ENCODE measurements at places on chromosomes 7 and 10.

- DNase-seq: no peak
Measured at GRCh38 chr7:44471436-44471835, 19.0 kb downstream of the NUDCD3 start.

DNA sequence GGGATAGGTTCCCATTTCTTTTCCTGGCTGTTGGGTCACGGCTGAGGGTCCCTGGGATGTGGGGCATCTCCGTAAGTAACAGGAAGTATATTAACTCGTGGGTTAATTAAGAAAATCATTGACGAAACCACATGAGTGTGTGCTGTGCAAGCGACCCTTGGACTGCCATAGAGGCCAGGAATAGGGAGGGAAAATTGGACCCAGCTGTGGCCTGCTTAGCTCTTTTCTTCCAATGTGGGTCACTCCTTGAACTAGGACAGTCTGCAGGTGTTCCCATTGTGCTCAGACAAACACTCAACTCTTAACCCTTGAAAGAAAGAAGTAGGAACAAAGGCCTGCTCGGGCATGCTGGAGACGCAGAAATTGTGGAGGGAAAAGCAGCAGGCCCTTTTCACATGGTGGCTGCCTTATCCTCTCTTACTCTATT lies 25.6 kb upstream of the PLEKHA1 start:
- DNase-seq: no peak

GRCh38 chr10:6987536-6987945 lies 407.5 kb upstream of the PRKCQ start:
- DNase-seq: no peak

DNA sequence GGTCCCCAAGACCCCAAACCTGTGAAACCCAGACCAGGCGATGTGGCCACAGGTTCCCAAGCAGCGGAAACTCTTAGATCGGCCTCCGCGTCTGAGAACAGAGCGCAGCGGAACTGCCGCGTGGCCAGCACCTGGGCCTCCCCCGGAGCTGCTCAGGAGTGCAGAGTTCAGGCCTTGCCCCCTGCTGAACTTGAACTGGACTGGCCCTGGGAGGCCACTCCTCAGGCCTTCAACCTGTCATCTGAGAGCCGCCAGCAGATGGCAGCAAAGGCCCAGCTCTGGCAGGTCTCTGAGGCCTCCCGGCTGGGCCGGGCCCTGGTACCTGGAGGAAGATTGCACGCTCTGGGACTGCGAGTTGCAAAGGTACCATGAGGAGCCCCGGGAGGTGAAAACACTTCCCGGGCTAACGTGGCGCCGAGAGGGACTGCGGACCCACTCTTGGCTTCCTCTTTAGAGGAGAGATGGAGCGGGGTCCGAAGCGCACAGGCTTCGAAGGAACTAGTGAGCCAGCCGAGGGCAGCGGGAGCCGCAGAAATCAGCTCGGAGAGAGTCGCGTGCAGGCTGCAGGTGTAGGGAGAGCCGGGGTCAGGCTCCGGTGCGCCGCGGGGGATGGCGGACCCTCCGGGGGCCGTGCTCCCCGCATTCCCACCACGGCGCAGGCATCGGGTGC lies 89.2 kb downstream of the PAXIP1 start:
- peak; percentile 73 for DNase-seq

- no peak for DNase-seq
Measured at GRCh38 chr7:84085147-84085546, 109.4 kb downstream of the SEMA3A start.

DNA sequence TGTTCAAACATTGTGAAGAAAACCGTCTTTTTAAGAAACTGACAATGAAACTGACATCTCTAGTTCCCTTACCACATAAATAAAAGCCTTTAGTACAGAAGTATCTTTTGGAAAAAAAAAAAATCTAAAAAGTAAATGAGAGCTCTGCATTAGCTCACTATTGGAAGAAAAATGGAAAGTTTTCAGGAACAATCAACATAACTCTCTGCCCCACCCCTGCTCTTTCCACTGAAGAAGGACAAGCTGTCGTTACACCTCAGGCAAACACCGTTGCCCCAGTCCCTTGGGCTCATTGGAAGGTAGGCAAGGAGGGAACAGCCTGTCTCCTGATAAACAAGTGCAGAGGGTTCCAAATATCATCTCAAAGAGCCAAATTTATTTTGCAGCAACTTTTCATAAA lies 22.4 kb upstream of the C1QL3 start:
- DNase-seq: no peak

- no peak for DNase-seq
Measured at GRCh38 chr10:117477211-117477947, 65.2 kb upstream of the EMX2 start.

GRCh38 chr10:60138842-60139241 lies 232.5 kb upstream of the CCDC6 start:
- DNase-seq: no peak

- no peak for DNase-seq
Measured at GRCh38 chr10:79948976-79949722, at the start of gene SFTPD. TSS of gene SFTPD (minus strand) at chr10:79949105. CDS start at chr10:79946659, 2,446 bp downstream.

DNA sequence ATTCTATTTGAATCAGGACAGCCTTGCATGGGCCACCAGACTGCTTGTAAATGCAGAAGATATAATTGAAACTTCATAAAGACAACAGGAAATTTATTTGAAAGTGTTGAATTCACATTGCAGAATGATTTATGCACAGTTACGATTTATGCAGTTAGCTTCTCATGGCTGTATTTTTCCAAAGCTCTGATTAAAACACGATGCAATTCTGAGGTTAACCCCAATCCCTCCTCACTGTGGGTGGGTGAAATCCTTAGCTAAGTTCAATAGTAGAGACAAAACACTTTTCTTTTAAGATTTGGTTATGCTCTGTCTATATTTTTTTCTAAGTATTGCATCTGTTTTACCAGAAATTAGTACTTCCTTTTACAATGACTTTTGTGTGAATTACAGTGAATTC lies 728.8 kb upstream of the IGFBP3 start:
- no peak for DNase-seq

DNA sequence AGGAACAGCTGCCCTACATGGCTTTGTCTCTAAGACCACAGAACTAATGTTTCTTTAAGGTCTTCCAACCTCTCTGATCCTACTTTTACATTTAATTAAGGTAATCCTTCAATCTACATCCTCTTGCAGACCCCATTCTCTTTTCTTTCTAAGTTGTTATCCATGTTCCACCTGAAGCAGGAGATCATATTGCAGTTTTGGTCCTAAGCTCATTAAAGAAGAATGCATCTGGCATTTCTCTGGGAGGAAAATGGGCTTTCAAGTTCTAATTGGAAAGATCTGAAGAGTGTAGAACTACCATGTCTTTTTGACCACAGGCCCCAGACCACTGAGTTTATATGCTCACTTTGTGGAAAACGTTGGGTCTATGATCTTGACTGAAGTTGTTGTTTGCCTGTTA lies 111.2 kb downstream of the SEM1 start:
- no peak for DNase-seq

- no peak for DNase-seq
Measured at GRCh38 chr10:6473901-6474370, 106.1 kb downstream of the PRKCQ start.

DNA sequence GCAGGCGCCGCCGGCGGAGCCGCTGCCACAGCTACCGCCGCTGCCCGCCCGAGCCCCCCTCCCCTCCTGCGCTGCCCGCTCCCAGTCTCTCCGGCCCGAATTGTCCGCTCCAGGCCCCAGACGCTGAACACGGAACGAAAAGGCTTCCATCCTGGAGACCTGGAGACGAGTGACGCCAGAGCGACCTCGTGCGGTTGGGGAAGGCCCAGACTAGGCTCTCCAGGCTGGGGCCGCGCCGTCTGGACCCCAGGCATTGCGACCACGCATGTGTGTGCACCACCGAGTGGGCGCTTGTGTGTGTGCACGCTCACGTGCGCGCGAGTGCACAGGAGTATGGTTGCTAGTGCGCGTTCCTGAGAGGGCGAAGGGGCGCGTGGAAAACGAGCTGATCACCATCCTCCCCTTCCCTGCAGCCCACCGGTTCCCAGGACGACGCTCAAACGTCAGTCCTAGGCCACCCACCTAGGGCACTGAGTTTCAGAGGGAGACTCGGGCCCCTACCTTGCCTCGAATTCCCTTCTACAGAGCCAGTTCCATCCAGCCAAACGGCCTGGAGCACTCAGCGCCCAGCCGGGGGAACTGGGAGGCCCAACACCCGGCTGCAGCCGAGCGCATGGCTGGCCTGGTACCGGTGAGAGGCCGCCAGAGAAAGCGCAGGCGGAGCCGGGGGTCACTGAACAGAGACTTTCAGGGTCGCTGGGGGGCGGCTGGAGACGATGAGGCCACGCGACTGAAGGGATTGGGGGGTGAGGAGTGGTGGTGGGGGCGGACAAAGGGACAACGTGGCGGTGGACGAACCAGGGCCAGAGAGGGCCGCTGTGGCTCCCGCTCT lies 11.6 kb downstream of the LBX1 start:
- no peak for DNase-seq

GRCh38 chr10:68564712-68565111 lies 4.6 kb downstream of the TET1 start:
- no peak for DNase-seq

DNA sequence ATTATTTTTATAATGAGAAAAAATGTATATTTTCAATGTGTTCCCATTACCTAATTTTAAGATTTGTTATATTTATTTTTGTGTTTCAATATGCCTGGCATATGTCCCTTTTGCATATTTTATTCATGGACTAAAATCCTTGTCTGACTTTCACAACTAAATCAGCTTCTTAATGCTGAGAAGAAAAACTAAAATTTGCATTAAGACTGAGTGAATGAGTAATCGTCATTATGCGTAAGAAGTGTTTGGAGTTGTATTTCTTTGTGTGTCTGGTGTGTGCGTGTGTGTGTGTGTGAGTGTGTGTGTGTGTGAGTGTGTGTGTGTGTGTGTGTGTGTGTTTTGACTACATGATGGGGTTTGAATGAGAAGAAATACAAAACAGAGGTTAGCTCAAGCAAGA lies 201.7 kb upstream of the SP8 start:
- DNase-seq: no peak

DNA sequence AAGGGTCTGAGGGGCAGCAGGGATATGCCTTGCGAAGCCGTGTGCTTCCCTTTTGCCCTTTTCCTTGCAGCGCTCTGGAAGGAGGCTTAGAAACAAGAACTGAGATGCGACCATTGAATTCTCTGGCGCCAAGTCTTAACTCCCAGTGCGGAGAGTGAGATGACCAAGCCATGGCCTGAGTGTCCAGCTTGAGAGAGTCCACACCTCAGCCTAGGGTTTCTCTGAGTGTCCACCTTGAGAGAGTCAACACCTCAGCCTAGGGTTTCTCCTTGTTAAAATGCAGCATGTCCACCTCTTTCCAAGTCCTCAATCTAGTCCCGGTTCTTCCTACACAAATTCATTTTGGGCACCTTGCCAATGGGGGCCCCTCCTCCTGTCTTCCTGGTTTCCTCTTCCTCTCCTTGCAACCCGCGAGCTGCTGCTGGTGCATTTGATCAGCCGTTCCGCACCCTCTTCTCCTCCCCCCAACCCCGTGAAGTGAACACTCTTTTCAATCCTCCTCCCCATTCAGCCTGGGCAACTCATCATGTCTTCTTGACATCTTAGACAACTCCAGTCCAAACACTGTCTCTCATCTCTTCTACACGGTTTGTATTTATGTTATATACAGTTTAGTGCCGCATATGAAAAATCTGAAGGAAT lies 178.2 kb upstream of the PITRM1 start:
- no peak for DNase-seq

- no peak for DNase-seq
Measured at GRCh38 chr7:33639552-33640197, 265.7 kb upstream of the BMPER start.

DNA sequence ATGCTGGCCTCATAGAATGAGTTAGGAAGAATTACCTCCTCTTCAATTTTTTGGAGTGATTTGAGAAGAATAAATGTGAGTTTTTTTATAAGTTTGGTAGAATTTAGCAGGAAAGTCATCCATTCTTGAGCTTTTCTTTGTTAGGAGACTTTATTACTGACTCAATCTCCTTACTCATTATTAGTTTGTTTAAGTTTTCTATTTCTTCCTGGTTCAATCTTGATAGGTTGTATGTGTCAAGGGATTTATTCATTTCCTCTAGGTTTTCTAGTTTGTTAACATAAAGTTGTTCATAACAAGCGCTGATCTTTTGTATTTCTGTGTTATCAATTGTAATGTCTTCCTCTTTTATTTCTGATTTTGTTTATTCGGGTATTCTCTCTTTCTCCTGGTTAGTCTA lies 47.4 kb downstream of the BICC1 start:
- DNase-seq: no peak

GRCh38 chr10:16965344-16965616 lies 148.1 kb upstream of the RSU1 start:
- no peak for DNase-seq

GRCh38 chr10:16192337-16192736 lies 244.5 kb upstream of the PTER start:
- DNase-seq: no peak

GRCh38 chr7:157019718-157020451 lies 9.4 kb upstream of the MNX1 start:
- DNase-seq: no peak

GRCh38 chr7:2724453-2725177 lies 36.6 kb downstream of the AMZ1 start:
- DNase-seq: no peak

DNA sequence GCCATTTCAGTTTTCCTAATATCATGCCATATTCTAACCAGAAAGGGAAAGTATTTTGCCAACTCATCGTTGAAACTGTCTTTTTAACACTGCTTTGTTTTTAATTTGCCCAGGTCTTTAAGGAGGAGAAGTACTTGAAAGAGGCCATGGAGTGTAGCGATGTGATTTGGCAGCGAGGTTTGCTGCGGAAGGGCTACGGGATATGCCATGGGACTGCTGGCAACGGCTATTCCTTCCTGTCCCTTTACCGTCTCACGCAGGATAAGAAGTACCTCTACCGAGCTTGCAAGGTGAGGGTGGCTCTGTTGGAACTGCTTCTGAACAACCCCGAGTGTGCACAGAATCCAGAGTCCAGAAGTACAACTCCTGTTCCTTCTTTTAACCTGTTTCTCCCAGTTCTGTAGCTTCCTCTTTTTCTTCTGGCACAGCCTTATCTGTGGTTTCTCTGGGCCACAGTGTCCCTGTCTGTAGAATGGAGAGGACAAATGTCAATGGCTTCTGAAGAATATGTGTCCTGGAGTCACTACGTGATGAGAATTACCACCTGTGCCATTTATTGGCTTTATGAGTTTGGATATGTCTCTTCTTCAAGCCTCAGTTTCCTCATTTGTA lies 60.1 kb downstream of the LANCL2 start:
- DNase-seq: no peak

DNA sequence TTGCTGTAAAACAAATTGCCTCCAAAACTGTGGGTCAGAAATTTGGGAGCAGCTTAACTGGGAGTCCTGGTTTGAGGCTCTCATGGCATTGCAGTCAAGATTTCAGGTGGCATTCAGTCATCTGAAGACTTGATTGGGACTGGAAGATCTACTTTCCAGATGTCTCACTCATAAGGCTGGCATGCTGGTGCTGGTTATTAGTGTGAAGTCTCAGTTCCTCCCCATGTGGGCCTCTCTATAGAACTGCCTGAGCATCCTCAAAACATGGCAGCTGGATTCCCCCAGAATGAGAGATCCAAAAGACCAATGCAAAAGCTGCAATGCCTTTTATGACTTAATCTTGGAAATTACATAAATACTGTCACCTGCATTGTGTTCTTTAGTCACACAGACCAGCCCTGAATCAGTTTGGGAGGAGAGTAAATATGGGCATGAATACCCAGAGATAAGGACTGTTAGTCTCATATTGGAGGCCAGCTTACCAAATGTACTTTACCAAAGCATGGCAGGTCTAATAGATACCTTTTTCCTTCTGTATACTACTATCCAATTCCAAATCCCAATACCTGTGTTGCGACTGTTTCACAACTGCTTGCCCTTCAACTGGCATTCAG lies 6.5 kb upstream of the HERPUD2 start:
- no peak for DNase-seq
